ENCODE measurements at places on chromosomes 3 and 15.

- DNase-seq = no peak
These were observed 515.6 kb downstream of the ZIC1 start for GRCh38 chr3:147924755-147925154.

DNA sequence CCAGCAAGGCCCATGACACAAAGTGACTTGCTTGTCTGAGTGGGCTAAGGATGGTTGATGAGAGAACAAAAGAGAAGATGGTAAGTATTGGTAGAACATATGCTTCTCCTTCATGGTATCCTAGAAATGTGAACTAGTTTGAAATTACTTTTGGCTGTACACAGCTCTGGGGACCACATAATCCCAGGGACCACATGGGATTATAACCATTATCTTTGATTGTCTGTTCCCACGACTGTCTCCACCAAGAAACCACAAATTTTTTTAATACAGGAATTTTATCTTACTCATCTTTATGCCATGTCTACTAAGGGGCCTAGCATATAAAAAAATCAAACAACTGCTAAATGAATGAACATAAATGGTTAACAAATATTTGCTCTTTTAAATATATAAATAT, 155.3 kb upstream of the PRICKLE2 start:
- no peak for DNase-seq

DNA sequence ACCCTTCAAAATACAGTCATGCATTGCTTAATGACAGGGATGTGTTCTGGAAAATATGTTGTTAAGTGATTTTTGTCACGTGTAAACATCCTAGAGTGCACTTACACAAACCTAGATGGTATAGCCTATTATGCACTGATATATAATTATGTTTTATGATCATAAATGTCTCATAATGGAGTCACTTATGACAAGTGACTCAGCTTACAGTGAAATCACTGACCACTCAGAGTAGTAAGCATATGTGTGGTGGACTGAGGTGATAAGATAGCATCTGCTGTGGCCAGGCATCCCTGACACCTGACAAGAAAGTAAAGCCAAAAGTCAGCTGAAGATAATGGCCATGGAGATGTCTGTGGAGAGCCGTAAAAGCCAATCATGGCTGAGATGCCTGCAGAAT, 5.4 kb downstream of the ACAD11 start:
- no peak for DNase-seq

- DNase-seq = no peak
These were observed 17.5 kb upstream of the FANCD2 start for GRCh38 chr3:10008588-10009344.

GRCh38 chr3:190118438-190118837, 2.3 kb downstream of the P3H2 start:
- no peak for DNase-seq

GRCh38 chr3:47882338-47882737, 79.4 kb downstream of the DHX30 start:
- no peak for DNase-seq

GRCh38 chr15:90686435-90687218, 30.5 kb upstream of the BLM start:
- DNase-seq = no peak

GRCh38 chr3:196378146-196378841, 40.1 kb upstream of the TM4SF19 start:
- DNase-seq = no peak

- no peak for DNase-seq
These were observed 25.7 kb downstream of the LIPC start for GRCh38 chr15:58457466-58457965.

- peak; percentile 71 for DNase-seq
These were observed 55.3 kb upstream of the CA12 start for GRCh38 chr15:63436872-63437375.

DNA sequence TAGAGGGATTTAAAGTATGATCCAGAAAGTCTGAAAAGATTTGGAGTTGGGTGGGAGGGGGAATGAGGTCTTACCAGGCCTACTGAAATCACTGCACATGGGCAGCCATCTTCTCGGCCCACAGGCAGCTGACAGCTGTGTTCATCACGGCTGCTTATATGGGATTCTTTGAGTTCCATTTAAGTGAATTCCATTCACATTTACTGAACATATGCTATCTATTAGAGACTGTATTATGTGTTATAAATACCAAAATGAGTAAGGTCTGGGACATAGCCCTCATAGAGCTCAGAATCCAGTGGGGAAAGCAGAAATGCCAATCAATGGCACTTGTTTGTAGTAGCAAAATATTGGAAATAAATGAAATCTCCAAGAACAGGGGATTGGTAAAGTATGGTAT, 91.1 kb downstream of the TRIM42 start:
- no peak for DNase-seq

DNA sequence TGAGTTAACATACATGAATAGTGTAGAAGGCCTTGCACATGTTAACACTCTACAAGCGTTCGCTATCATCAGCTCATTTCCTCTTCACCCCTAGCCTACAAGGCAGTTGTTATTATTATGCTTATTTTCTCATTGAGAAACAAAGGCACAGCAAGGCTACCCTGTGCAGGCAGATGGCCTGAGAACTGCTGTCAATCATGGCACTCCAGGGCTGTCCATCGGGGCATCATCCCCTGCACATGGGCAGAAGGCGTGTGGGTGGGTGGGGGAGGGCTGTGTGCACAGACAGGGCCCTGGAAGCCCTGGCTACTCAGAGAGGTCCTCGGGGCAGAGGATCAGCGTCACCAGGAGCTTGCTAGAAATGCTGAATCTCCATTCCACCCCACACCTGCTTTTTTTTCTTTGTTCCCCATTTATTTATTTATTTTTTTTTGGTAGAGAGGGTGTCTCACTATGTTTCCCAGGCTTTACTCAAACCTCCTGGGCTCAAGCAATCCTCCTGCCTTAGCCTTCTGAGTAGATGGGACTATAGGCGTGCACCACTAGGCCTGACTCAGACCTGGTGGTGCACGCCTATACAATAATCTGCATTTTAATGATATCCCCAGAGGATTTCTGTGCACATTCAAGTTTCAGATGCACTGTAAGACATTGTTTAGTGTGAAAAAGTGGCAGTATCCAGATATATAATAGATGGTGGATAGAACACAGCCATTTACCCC, 9.6 kb upstream of the ZXDC start:
- DNase-seq = no peak

DNA sequence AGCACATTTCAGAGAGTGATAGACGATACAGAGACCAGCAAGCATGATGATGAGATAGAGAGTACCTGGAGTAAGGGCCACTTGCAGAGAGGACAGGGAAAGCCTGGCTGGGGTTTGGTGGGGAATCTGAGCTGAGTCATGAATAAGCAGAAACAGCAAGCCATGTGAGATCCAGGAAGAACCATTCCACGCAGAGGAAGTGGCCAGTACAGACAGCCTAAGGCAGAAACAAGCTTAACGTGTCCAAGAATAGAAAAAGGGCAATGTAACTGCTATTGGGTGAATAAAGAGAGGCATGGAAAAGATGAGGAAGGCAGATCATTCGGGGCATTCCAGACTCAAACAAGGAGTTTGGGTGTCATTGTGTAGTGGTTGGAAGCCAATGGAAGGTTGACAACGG, 816.3 kb upstream of the CFAP20DC start:
- DNase-seq = no peak

GRCh38 chr3:31173118-31173718, 278.8 kb upstream of the GADL1 start:
- no peak for DNase-seq

Measured in NCI-H2081 treated with DMSO at 0.1 percent for 48 hours (cell line).